ENCODE measurements at places on chromosomes 11 and 22.

DNA sequence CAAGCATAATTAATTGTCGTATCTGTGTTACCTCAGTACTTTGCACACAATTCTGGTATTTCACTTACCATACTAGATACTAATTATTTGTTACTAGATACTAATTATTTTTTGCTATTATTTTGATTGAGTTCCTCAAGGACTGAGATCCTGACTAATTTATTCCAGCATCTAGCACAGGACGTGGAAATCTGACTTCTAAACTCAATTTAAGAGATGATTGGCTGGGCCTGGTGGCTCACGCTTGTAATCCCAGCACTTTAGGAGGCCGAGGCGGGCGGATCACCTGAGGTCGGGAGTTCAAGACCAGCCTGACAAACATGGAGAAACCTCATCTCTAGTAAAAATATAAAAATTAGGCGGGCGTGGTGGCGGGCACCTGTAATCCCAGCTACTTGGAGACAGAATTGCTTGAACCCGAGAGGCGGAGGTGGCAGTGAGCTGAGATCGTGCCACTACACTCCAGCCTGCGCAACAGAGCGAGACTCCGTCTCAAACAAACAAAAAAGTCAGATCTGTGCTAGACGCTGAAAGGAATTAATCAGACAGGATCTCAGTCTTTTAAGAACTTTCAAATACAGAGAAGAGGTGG, 527 bp upstream of the MRPL48 start:
- no peak for DNase-seq

GRCh38 chr11:122523846-122524805, 131.4 kb upstream of the UBASH3B start:
- DNase-seq: no peak

DNA sequence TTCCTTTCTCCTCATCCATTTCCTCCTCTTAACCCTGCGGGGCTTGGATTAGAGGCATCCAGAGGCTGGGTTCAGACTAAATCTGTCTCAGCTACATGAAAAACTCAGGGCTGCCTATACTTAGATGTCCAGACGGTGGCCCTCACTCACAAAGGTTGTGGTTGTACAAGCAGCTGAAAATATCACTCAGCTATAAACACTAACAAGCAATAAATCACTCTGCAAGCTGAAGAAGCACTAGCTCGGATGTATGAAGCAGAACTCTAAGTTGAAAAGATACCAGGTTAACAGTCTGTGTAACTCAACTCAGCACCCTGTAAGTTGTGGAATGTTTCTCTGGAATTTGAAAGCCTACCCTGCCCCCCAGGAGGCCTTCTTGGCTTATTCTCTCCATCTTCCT, 82.9 kb downstream of the EXT2 start:
- DNase-seq: no peak

DNA sequence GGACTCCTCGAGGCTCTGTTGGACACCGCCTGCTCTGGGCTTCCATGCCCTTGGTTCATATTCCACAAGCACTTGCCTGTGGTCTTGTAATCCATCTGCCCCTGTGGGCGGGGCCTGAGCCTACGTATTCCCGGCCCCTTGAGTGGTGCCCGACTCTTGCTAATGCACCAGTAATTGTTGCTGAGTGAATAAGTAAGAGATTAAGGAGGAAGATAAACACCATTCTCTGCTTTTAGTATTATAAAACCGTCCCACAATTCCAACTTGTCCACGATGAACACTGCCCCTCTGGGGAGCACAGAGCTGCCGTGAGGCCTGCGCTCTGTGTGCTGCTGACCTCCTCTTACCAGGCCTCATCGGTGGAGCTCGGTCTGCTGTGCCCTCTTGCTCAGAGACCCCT, 50.3 kb downstream of the MICAL2 start:
- DNase-seq: no peak

- DNase-seq: no peak
Observed at GRCh38 chr11:94782446-94782845, 14.3 kb downstream of the AMOTL1 start.

- no peak for DNase-seq
Observed at GRCh38 chr11:134404575-134405341, 7.3 kb downstream of the B3GAT1 start.

- no peak for DNase-seq
Observed at GRCh38 chr22:35883031-35883620, 145.5 kb downstream of the RBFOX2 start.

- no peak for DNase-seq
Observed at GRCh38 chr22:20844055-20845037, 14.3 kb downstream of the PI4KA start.

DNA sequence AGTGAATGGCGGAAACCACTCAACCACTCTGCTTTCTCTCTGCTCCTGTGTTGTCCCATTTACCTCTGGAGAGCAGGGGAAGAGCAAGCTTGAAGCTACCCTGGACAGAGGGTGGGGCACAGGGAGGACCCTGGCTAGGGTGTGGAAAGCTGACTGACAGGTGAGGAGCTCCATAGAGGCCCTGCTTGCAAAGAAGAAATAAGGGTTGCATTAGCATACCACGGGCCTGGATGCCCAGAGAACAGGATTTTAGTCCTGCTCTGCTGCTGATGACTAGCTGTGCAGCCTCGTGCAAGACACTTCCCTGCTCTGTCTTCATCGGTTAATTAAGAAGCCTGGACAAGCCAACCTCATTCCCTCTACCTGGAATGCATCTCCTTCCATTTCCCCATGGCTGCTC, 135.0 kb downstream of the BUD13 start:
- DNase-seq: no peak

DNA sequence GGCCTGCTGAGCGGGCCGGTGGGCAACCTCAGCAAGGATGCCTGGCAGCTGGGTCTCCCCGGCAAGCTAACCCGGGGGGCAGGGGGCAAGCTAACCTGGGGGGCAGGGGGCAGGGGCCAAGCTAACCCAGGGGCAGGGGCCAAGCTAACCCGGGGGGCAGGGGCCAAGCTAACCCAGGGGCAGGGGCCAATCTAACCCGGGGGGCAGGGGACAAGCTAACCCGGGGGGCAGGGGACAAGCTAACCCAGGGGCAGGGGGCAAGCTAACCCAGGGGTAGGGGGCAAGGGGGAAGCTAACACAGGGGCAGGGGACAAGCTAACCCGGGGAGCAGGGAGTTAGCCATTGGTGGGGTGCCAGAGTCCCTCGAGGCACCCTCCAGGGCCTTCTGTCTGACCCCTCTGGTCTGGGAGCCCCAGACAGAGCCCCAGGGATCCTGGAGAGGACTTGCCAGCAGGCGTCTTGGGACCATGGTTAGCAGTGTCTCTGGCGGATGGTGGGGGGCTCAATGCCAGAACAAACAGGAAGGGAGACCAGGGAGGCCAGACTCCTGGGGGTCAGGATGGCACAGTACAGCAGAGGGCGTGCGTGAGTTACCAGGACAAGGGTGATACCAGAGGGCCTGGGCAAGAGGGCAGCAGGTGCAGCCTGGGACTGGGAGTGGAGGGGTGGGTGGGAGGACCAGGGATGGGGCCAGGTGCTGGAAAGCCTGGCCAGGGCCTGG, 16.1 kb downstream of the IGF2 start:
- no peak for DNase-seq

DNA sequence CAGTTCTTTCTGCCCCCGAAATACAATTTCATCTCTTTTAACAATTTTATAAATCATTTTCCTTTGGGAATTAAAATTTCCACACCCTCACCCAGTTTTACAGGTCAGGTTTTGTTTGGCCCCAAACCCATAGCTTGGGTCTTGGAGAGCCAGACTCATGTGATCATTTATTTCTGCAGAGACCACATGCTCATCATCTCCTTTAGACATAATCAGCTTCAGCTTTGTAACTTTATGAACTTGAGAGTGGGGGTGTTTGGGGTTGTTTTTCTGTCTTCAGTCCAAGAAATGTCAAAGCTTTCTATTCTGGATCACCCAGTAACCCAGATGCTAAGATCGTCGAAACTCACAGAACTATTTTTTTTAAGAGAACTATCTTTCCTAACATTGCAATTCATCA, 70.9 kb downstream of the DBX1 start:
- DNase-seq: no peak

DNA sequence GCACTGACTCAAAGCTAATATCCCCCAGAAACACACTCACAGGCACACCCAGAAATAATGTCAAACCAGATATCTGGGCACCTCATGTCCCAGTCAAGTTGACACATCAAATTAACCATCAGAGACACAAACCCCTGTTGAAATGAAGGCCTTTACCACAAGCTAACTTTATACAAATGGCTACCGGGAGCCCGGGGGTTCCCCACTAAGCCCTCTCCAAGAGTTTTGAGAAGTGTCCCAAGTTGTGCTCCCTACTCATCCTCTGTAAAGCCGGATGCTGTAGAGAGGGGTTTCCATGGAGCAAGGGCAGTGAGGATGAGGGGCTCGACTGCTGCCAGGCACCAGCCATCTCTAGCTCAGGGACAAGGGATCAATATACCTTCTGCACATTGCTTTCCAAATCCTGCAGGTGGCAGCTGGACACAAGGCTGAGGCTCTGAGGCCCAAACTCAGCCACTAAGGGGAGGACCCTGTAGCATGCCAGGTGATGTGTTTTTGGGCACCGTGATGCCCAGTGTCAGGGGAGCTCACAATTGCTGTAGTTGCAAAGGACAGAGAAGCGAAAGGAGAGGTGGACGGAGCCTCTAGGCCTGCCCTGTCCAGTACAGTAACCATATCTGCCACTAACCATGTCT, 145.7 kb downstream of the TTC17 start:
- DNase-seq: no peak

DNA sequence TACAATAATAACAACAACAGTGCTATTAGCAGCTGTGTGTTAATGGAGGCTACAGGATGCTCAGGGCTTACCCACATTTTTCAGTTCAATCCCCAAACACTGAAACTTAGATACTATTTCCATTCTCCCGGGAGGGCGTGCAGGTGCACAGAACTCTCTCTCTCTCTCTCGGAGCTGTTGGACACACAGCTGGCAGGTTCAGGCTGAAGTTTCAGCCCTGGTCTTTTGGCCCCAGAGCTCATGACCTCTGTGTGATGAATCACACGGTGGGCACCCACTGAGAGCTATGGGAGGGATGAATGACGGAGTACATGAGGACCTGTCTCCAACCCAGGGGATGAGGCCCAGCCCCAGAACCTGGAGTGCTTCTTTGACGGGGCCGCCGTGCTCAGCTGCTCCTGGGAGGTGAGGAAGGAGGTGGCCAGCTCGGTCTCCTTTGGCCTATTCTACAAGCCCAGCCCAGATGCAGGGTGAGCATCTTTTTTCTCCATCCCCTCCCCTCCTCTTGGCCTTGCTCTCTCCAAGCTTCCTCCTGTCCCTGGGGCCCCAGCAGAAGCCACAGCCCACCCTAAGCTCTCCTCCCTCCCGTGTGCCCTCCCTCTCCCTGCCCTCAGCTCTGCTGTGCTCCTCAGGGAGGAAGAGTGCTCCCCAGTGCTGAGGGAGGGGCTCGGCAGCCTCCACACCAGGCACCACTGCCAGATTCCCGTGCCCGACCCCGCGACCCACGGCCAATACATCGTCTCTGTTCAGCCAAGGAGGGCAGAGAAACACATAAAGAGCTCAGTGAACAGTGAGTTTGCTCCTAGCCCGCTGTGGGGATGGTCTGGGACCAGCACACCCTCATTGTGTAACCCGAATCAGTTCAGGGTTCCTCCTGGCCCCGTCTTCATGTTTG, 16.9 kb downstream of the CSF2RB start:
- DNase-seq: no peak

DNA sequence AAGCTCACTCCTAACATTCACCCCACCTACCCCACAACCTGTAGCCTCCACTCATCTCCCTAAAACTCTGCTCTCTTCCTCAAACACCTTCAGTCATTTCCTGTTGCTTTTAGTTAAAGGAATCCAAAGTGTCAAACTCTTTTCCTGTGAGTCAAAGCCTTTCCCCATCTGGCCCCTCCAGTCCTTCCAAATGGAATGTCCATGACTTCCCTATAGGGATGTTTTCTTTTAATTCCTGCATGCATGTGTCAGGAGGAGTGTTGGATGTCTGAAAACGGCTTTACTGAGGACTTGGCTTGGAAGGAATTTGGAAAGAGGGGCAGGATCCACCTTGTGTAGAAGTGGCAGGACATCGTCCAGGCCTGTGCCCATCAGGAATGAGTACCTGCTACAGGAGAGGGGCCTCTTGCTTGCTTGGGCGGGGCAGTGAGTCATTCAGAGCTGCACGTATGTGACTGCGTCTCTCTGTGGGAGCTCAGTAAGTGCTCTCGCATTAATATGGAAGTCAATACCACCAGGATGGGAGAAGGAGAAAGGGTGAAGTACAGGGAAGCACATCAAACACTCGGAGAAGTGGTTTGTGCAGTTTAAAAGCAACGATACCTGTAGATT, 491.9 kb downstream of the OPCML start:
- no peak for DNase-seq

DNA sequence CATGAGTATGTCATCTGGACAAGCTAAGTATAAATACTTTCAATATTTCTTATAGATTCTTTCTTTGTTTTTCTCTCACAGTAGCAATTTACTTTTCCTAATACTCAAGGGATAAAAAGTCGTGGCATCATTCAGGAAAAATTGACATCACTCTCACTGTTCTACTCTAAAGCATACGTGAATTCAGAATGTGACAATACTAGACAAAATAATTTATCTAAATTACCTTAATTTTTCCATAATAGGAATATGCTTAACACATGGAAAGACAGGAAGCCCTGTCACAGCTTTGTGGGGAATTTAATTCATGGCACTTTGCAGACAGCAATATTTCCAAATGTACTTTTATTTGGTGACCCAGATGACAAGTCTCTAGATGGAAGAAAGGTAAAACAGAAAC, 394.6 kb downstream of the DLG2 start:
- DNase-seq: no peak

GRCh38 chr11:42175203-42175602, 715.8 kb upstream of the LRRC4C start:
- DNase-seq: no peak

GRCh38 chr11:57800444-57801182, 39.0 kb downstream of the CTNND1 start:
- no peak for DNase-seq

DNA sequence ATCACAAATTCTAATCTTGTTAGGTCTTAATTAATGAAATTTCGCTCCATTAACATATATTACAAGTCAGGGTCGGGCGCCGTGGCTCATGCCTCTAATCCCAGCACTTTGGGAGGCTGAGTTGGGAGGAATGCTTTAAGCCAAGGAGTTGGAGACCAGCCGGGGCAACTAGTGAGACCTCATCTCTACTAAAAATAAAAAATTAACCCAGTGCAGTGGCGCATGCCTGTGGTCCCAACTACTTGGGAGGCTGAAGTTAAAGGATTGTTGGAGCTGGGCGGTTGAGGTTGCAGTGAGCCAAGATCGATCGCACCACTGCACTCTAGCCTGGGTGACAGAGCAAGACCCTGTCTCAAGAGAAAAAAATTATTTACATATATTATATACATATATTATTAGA, 1.9 kb downstream of the TMA7B start:
- DNase-seq: no peak

- DNase-seq: no peak
Observed at GRCh38 chr11:102449651-102450570, 2.7 kb downstream of the TMEM123 start.
